WTC11 (cell line): ENCODE measurements at places on chromosomes 2 and 18.

GRCh38 chr2:177598326-177599138 lies 206.0 kb downstream of the AGPS start:
- DNase-seq, result no peak

- no peak for DNase-seq
Measured at GRCh38 chr2:213227458-213227857, 56.8 kb upstream of the SPAG16 start.

GRCh38 chr18:74901362-74902146 lies 303.9 kb downstream of the ZNF407 start:
- no peak for DNase-seq

DNA sequence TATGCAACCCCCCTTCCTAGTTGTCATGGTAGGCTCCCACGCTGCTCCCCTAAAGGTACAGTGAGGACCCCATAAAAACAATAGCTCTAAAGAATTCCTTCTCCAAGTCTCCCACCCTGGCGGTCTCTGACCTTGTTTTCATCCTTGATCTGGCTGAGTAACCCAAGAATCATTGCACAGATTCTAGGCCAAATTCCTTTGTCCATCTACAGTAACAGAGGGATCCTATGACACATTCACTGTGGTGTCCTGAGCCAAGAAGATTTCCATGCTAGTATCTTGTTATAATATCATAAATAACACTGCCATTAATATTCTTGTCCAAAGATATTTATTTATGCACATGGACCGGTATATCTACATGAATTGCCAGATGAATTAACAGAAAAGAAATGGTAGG lies 240.2 kb downstream of the CYP26B1 start:
- no peak for DNase-seq

DNA sequence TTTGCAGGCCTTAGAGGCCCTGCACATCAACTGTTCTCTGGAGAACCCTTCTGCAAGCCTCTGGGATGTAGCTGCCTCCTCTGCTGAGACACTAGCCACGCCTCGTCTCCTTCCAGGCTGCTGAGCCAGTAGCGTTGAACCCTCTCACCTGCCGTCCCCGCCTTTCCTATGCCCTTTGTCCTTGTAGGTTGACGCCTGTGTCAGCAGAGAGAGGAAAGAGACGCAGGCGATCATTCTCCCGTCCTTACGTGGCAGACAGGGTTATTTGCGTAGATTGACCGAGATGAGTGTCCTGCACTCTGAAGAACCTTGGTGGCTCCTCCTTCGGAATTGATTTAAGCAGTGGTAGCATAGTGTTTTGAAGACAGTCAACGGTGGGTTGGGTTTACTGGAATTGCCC lies 27.8 kb downstream of the ID2 start:
- no peak for DNase-seq

- no peak for DNase-seq
Measured at GRCh38 chr18:64097497-64097896, 51.4 kb downstream of the LINC00305 start.

DNA sequence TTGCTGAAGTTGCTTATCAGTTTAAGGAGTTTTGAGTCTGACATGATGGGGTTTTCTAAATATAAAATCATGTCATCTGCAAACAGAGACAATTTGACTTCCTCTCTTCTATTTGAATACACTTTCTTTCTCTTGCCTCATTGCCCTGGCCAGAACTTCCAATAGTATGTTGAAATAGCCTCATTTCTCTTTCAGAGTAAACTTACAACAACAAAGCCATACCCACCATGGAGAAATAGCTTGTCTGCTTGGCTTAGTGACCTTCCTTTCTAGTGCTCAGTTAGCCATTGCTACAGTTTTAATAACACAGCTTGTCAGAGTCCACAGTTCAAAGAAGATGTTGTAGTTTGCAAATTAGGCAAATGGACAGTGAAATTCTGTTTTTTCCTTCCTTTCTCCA lies 228.0 kb downstream of the ETAA1 start:
- DNase-seq, result no peak

GRCh38 chr2:223952280-223952968 lies 4.8 kb upstream of the MRPL44 start:
- no peak for DNase-seq

DNA sequence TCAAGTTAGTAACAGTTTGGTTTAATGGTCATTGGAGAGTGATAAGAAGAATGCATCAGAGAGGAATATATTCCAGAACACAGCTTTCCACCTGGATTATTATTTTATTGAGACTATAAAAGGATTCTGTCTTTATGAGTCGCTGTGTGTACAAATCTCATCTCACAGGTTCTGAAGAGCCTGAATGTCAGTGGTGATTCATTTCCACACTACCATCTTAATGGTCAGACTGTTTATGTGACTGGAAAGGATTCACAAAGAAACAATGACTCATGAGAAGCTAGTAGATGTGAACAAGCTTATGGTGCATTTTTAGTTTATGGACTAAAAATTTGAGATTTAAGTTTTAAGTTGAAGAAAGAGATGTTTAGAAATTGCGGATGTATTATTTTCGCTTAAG lies 685.4 kb upstream of the NRXN1 start:
- DNase-seq, result no peak

DNA sequence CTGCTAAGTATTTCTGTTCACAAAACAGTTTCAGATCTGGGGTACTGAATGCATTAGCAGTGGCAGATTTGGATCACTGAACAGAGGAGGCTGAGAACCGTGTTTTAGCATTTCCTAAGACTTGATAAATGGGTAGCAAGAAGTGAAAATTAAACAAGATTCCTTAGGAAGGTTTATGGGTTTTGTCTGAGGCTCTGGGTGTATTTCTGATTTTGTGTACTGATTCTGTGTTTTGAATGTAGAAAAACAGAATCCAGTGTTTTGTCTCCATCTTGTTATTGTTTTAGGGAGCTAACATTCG lies 1.4 kb downstream of the FAM117B start:
- no peak for DNase-seq

- DNase-seq, result no peak
Measured at GRCh38 chr2:223503746-223504145, 98.4 kb downstream of the SCG2 start.

DNA sequence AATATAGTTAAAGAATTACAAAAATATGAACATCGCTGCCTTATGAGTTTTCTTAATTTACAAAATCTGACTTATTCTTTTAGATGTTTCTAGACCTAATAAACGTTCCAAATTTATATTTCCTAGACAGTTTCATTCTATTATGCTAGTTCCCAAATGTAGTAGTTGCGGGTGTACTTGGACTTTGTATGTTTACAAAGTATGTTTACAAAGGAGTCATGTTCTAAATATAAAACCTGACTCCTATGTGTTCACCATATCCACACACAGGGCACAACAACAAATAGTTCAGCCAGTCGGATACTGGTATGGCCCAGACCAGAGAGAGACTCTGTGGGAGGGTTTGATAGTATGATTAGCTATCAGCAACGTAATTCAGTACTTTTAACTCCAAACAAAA lies 230.7 kb downstream of the KCNH7 start:
- DNase-seq, result no peak

DNA sequence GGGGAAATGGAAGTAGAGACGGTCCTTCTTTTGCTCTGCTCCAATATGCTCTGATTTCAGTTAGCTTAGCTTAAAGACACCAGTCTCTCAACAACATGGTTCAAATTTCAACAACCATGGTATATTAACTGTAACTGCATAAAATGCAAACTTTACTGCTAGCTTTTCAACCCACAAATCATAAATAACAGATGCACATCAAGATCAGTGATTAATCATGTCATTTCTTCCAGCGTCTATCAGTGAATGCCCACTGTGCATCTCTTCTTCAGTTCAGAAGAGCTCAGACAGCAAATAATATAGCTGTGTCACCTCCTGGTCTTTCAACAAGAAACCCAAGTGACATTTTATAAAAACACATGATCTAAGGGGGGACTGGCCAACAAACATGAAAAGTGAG lies 12.6 kb downstream of the PECR start:
- DNase-seq, result no peak

DNA sequence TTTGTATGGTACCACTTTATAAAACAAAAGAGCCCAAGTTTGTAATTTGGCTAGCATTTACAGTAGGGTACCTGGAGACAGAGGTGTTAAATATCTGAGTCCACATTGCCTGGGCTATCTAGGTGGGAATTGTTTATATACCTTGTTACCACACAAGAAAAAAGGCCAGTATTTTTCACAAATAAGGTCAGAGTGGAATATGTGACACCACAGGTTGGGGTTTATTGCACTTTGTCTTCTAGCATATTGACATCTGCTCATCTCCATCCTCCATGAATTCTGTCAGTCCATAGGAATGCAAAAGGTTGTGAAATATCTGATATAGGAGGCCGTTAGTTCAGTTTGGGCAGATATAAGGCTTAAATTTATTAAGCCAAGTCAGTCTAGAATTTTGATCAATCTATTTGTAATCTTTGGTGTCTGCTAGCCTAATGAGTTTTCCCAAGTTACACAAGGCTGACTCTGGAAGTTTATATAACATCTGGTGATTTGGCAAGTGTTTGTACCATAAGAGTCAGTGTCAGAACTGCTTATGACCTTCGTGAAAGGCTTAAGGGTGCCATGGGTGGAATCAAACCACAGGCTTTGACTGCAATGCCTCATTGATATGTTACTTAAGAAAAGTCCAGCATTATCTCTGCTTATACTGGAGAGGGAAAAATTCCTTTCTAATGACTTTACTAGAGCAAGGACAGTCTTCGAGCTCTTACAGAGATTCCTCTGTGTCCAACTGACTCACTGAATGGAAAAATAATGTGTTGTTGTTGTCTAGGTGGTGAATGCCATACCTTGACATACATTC lies 11.3 kb upstream of the DPP4 start:
- no peak for DNase-seq

- DNase-seq, result no peak
Measured at GRCh38 chr2:241695651-241696050, 6.2 kb upstream of the ING5 start.

GRCh38 chr2:209577376-209578357 lies 153.8 kb downstream of the MAP2 start:
- DNase-seq, result no peak

GRCh38 chr18:70334264-70334663 lies 45.4 kb downstream of the SOCS6 start:
- no peak for DNase-seq

- DNase-seq, result no peak
Measured at GRCh38 chr18:79423211-79424007, 27.7 kb downstream of the NFATC1 start.

DNA sequence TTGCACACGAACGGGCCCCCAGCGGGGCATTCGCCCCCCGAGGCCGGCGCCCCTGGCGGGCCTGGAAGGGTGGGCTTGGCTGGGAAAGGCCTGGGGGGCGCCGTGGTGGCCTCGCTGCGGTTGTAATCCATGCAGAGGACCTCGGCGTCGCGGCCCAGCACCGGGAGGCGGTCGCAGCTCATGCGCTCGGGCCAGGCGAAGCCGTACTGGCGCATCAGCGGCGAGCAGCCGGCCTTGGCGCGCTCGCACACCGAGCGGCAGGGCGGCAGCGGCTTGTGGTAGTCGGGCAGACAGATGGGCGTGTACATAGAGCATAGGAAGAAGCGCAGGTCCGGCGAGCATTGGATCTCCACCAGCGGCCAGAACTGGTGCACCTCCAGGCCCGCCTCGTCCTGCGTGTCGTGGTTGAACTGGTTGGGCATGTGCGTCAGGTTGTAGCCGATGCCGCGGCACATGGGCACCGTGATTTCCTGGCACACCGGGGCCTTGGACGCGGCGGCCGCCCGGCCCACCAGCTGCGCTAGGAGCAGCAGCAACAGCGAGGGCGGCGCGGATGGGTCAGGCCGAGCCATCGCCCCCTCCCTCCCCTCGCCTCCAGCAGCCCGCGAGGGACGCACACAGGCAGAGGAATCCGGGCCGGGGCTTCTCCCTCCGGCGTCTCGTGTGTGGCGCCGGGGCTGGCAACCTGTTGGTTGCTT lies 1.4 kb downstream of the FZD5 start:
- DNase-seq, result peak; percentile 43

DNA sequence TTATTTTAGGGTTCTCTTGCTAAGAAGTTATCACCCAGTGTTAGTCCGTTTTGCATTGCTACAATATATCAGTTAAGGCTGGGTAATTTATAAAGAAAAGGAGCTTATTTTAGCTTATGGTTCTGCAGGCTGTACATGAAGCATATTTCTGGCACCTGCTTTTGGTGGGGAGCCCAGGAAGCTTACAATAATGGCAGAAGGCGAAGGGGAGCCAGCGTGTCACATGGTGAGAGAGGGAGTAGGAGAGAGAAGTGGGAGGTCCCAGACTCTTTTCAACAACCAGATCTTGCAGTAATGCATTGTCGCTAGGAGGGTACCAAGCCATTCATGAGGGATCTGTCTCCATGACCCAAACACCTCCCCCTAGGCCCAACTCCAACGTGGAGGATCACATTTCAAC lies 688.8 kb upstream of the PIK3C3 start:
- no peak for DNase-seq

DNA sequence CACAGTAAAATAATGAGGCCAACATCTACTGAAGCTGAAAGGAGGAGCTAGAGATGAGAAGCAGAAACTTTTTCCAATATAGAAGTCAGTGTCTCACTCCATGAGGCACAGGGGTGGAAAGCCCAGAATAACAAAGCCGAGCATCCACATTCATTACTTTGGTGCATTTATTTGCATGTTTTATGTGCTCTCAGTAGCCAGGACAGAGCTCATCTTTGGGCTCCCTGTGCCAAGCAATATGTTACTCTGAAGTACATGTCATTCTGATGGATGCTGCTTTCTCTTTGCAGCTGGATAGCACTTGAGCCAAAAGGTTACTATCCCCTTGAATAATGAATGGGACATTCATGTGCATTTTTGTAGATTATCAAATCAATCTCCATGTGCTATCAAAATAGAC lies 338.6 kb upstream of the SOX11 start:
- DNase-seq, result no peak

GRCh38 chr2:43228756-43229659 lies 2.6 kb upstream of the ZFP36L2 start:
- no peak for DNase-seq

- DNase-seq, result no peak
Measured at GRCh38 chr2:233542507-233542906, 24.1 kb downstream of the USP40 start.

DNA sequence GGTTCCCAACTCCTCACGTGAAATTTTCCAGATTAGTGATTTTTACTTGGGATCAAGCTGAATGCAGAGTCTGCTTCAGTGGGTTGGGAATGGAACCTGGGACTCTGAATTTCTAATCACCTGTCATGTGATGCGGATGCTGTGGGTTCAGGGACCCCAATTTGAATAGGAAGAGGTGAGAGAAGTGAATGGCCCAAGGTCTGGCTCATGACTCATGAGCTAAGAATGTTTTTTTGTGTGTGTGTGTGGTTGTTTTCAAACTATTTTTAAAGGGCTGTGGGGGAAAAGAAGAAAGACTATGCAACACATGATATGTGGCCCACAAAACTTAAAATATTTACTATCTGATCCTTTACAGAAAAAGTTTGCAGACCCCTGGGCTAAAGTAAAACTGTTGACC lies 108.5 kb upstream of the CYRIA start:
- no peak for DNase-seq

DNA sequence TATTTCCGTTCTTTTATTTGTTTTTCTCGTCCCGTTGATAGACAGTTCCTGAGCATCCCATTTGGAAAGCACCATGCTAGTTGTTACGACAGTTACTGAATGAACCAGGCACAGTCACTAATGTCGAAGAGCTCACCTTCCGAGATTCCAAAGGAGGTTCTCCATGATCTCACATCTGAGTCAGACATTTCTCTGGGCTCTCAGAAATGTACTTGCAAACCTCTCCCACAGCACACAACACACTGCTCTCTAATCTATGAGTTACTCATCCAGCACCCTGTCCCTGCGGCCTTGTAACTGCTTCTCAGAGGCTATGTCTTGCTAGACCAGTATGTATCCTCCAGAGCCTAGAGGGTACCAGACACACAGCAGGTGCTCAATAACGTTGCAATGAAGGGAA lies 174.7 kb downstream of the DNER start:
- DNase-seq, result no peak

- no peak for DNase-seq
Measured at GRCh38 chr2:190976521-190976920, 37.5 kb downstream of the STAT1 start.
